ENCODE measurements at places on chromosomes 3 and 15.

- DNase-seq: no peak
Measured at GRCh38 chr3:151732861-151733260, 866 bp upstream of the AADACL2 start.

DNA sequence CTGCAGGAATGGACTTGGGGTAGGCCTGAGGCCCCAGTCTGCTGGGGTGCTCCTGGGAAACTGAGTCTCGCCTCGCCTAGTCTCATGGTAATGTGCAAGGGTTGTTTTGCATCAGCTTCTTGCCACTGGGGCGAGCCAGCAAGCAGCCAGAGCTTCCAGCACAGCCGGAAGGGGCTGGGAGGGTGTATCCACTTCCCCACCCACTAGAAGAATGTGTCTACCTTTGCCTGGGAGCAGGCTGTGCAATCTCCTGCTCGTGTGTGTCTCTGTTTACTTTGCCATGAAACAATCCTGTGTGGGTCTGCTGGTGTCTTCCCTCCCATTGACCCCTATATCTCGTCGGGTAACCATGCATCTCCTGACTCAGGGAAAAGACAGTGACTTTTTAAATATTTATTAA is 21.8 kb upstream of the ERICH6 start:
- no peak for DNase-seq

- no peak for DNase-seq
Measured at GRCh38 chr3:45100981-45101407, 45.2 kb downstream of the CDCP1 start.

DNA sequence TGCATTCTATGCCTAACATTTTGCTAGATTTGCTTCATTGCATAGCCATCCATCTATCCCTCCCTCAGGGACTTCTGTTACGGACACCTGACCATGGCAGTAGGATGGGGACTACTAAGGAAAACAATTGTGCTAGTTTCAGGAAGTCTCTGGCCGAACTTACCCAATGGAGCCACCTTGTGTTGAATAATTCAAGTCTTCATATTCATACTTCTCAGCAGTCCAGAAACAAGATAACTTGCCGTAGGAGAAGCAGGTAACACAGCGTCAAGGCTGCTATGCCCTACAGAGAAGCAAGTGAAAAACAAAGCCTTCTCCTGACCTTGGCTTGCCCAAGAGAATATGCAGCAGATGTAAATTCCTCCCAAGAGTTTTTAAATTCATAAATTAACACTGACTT is 685.3 kb downstream of the GRM7 start:
- DNase-seq: no peak

- no peak for DNase-seq
Measured at GRCh38 chr3:28018925-28019718, 222.3 kb upstream of the CMC1 start.

GRCh38 chr3:186983659-186984058 is 53.3 kb downstream of the ST6GAL1 start:
- DNase-seq: no peak

Measured in tibial artery (tissue), 4 donors.